AG04450 (cell line): ENCODE measurements at places on chromosomes 12 and 14.

DNA sequence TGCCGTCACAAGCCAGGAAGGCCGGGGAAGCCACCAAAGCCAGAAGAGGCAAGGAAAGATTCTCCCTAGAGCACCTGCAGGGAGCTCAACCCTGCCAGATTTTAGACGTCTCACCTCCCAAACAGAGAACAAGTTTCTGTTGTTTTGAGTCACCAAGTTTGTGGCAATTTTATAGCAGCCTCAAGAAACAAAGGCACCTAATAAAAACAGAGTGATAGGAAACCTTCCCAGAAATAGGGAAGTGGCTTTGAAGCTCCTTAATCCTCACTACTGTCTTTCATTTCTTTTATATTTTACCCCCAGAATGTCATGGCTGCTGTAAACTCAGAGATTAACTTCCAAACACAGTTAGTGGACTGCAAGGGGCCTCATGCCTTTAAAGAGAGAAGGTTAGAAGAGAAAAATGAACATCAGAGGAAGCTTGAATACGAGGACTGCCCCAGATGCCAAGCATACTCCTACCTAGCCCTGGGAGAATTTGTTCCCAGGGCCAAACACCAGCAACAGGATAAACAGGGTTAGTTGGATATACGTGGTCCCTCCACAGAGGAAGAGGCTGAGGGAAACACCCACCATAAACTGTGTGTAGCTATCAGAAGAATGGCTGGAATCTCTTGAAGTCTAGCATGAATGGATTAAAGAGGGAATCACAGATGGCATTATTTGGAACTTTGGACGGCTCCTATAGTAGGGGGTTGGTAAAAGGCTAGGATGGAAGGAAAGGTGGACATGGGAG is 148.3 kb downstream of the KCNA5 start:
- no peak for DNase-seq

GRCh38 chr14:44149597-44149996 is 357.5 kb downstream of the FSCB start:
- no peak for DNase-seq

DNA sequence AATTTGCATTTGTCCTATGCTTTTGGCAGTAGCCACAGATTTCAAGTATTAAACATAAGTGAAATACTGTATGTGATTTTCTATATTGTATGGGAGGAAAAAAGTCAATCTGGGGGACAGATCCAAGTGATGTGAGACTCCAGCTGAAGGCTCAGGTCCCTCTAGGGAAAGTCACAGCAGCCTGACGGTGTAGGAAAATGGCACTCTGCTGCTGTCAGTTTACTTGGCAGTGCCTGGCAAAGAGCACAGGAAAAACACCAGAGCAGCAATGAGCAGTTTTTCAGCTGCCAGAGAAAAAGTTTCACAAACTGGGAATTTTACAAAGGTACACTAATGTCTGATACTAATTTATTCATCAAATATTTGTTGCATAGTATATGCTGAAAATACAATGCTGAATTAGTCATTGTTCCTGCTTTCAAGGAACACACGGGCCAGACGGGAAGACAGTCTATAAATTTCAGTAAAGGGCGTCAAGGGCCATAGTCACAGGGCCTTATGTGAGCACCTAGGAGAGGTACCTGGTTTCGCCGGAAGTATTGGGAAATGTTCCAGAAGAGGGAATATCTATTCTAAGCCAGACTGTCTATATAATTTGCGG is 66.2 kb upstream of the SLC38A2 start:
- DNase-seq = no peak

DNA sequence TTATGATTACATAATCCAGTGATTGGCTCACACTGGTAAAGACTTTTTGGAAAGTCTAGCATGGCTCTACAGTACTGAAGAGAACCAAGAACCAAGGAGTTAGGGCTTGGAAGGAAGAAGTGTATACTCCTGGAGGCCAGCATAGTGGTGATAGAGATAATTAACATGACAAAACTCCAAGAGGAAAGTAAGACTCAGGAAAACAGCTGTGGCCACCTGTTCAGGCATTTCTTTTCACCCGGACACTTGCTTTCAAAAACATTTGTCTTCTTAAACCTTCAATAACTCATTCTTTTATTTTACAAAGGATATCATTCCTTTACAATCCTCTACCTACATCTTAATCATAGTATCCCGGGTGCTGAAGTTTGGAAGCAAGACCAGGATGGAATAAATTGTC is 50.9 kb downstream of the KLHL28 start:
- no peak for DNase-seq

- DNase-seq = no peak
Observed at GRCh38 chr14:93308686-93309345, 24.0 kb downstream of the BTBD7 start.

- DNase-seq = no peak
Observed at GRCh38 chr12:19826980-19827550, 387.8 kb downstream of the AEBP2 start.
